ENCODE measurements at places on chromosomes 13 and 19.
A peak's percentile ranks its signal among the peaks of the same experiment; 100 is the strongest.

DNA sequence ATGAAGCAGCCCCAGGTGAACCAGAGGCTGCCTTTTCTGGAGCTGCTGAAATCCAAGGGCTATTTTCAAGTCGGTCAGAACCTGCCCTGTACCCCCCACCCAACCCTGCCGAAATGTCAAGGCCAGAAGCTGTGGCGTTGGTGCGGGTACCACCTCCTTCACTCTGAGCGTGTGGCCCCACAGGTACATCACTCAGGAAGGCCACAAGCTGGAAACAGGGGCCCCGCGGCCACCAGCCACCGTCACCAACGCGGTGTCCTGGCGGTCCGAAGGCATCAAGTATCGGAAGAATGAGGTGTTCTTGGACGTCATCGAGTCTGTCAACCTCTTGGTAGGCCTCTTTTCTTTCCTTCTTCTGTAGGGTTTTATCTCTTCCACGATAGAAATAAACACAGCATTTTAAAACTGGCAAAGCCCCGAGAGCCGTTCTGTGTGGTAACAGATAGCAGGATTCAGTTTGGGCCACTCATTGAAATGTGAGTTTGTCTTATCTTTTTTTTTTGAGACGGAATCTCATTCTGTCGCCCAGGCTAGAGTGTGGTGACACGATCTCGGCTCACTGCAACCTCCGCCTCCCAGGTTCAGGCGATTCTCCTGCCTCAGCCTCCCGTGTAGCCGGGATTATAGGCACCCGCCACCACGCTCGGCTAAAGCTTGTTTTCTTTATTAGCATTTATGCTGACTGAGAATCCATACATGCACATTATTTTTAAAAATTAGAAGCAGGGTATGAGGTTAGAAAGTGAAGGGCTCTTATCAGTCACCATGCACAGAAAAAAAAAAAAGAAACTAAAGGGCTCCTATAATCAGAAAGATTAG is 11.3 kb downstream of the AP1M1 start:
- DNase-seq, result no peak

DNA sequence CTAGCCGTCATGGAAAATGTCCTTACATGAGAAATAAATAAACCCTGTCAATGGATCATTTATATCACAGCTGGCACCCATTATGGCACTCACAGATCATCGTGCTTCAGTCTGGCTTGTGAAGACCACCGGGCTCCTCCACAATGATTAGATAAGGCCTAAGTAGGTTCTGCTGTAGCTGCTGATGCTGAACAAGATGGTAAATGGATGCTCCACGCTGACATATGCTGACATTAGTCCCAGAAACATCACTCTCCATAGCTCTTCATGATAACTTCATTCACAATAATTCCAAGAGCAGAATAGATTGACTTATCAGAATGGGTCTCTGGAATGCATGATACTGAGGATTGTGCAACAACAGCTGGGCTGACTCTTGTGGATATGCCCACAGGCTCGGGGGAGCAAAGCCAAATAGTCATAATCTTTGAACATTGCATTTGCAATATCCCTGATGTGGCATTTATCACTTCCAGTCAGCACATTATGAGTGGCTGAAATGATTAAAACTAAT is 63.8 kb upstream of the RXFP2 start:
- DNase-seq, result no peak

GRCh38 chr13:107873926-107874325 is 341.4 kb downstream of the LIG4 start:
- DNase-seq, result no peak

DNA sequence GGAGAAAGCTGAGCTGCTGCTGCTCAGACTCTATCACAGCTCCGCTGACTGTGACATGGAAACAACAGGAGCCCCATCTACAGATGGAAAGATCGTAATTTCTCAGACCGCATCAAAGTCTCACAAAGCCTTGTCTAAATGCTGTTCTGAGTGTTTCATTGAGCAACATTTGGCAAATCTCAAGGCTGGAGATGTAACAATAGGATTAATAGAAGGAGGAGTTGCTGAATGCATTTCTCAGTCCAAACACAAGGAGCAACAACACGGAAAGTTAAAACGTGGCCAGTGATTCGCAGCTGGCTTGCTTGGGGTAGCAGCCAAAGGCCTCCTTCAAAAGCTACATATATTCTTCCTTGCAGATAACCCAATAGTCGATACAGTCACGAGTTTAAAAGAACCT is 55.7 kb downstream of the MRPL57 start:
- peak; percentile 22 for DNase-seq

- DNase-seq, result no peak
Observed at GRCh38 chr13:78339927-78340326, 263.4 kb downstream of the POU4F1 start.

GRCh38 chr13:20416223-20416745 is 109.4 kb downstream of the CRYL1 start:
- DNase-seq, result no peak

GRCh38 chr13:67518785-67519184 is 288.6 kb upstream of the PCDH9 start:
- no peak for DNase-seq

DNA sequence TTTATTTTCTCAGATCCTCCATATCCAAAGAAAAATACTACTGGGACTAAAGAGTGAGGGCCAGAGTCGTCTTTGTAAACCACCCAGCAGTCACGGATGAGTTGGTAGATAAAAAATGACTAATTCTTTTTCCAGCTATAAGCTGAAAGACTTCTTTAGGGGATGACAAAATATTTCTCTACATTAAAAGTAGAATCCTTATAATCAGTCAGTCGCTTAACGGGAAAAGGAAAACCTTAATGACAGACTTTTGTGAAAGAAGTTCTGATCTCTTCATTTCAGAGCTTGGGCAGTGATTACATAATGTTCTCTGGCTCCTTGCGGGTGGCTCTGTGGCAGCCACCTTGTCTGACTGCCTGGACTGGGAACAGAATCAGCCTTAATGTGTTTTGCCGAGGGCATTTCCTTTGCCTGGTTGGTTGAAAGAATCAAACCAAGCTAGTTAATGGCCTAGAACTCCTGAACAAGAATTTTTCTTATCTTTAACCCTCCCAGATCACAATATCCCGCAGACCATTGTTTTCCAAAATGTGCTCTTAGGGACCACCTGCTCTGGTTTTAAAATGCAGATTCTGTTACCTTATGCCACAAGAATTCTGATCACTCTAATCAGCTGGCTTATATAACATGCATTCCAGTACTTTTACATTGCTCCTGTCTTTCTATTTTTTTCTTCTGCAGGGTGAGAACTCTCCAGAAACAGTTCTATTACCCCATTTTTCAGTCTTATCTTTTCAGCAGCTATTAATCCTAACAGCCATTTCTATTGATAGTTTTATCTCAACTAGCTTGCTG is 2.5 kb downstream of the ITM2B start:
- no peak for DNase-seq

GRCh38 chr13:105979131-105980011 is 556.1 kb downstream of the EFNB2 start:
- DNase-seq, result no peak

- DNase-seq, result no peak
Observed at GRCh38 chr19:38401148-38401547, 1.7 kb upstream of the FAM98C start.

GRCh38 chr19:49157445-49158224 is at the start of gene TRPM4:
TRPM4 (plus strand) TSS chr19:49157792; CDS start chr19:49157867, 75 bp downstream.
- no peak for DNase-seq

DNA sequence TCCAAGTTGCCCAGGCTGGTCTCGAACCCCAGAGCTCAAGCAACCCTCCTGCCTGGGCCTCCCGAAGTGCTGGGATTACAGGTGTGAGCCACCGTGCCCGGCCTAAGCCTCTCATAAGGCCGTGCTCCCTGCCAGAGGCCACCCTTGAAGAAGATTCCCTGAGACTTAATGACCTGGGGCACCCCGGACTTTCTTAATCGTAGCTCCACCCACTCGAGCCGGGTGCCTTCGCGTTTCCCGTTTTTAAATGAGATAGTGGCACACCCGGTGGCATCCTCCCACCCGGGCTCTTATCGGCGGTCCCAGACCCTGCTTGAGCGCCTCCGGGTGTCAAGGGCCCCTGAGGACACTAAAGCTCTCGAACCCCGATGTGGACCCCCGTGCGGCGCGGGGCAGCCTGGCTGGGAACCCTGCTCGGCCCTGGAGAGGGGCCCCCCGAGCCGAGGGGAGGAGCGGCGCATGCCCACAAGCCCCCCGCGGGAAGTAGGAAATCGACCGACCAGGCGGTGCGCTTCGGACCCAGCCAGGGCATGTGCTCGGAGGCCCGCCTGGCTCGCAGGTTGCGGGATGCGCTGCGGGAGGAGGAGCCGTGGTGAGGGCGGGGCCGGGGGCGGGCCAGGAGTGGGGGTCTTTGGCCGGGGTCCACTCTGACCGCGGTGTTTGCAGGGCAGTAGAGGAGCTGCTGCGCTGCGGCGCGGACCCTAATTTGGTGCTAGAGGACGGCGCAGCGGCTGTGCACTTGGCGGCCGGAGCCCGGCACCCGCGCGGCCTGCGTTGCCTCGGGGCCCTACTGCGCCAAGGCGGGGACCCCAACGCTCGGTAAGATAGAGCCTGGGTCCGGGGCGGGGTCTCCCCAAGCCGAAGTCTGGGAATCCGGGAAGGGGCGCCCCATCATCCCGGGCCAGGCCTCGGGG is at the start of gene ANKLE1:
ANKLE1 (plus strand) TSS at position 511 of the 914 bp plus-strand sequence; CDS start at position 531, 20 bp downstream.
- DNase-seq, result peak; percentile 37

DNA sequence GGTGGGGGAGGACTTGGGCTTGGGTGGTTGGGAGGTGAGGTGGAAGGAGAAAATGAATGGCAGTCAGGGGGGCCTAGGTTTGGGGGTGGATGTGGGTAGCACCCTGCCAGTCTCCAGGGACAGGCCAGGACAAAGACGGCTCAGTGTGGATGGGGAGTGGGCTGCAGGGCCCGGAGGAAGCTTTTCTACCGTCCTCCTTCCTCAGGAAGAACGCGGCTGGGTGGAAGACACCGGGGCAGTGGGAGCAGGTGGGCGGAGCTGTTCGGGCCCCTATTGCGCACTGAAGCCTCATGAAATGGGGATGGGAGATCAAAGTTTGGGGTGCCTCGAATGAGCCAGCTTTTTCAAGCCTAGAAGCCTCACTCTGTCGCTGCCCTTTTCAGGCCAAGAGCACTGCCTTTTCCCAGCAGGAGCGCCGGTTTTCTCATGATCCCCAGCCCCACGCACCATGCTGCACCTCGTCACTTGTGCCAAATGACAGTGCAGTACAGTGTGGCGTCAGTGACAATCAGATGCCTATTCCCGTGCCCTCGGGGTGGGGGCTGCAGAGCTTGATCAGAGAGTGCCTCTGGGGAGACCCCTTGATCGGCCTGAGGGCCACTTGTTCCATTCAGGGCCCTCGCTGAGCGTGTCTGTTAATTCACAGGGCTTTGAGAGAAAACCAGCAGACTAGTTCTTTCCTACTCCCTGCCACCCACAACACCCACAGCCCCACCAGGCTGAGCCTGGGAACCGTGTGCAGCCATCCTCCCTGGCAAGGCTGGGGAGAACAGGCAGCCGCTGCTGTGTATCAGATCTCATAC is 1.5 kb downstream of the CALM3 start:
- DNase-seq, result no peak

DNA sequence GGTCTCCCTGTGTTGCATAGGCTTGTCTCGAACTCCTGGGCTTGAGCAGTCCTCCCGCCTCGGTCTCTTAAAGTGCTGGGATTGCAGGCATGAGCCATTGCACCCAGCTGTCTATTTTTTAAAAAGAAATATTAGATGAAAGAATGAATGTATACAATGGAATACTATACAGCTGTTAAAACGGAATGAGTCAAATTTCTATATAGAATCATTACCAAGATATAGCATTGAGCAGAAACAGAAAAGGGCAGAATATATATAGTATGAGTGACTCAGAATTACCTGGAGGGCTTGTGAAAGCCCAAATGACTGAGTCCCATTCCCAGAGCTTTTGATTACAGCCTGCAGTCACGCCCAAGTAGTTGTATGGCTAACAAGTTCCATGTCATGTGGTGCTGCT is 4.4 kb downstream of the DACT3 start:
- no peak for DNase-seq

GRCh38 chr13:107291875-107292274 is 723.9 kb upstream of the ARGLU1 start:
- no peak for DNase-seq

- no peak for DNase-seq
Observed at GRCh38 chr19:35555301-35556005, 8.0 kb downstream of the ATP4A start.

GRCh38 chr13:45949161-45949560 is 97.6 kb upstream of the SIAH3 start:
- no peak for DNase-seq

DNA sequence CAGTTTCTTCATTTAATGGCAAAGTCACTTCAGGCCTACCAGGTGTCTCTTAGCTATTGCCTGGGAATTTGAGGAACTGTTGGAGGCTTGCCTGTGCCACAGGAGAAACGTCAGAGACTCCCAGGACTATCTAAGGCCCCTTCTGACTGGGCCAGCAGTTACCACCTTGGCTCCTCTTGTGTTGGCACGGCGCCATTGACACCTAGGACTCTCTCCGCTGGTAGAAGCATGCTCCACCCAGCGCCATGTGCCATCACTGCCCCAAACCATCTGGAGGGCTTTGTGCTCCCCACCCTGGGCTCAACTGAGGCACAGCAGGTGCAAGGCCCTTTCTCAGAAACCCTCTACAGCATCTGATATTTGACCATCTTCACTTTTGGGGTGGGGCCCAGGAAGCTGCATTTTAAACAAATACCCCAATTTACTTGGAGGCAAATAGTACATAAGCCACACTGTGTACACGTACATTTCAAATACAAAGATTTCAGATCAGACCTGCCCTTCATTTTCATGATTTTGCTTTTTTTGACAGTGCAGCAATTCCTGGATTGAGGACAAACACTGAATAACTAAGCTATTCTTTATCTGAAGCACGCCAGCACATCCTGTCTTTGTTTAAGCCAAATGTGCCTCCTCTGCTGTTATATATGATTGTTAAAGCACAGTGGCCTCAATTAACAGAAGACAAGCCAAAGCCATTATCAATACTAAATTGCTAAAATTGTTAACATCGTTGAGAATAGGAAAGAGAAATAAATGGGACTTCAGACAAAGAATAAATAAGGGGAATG is 59.9 kb upstream of the TPP2 start:
- DNase-seq, result no peak

DNA sequence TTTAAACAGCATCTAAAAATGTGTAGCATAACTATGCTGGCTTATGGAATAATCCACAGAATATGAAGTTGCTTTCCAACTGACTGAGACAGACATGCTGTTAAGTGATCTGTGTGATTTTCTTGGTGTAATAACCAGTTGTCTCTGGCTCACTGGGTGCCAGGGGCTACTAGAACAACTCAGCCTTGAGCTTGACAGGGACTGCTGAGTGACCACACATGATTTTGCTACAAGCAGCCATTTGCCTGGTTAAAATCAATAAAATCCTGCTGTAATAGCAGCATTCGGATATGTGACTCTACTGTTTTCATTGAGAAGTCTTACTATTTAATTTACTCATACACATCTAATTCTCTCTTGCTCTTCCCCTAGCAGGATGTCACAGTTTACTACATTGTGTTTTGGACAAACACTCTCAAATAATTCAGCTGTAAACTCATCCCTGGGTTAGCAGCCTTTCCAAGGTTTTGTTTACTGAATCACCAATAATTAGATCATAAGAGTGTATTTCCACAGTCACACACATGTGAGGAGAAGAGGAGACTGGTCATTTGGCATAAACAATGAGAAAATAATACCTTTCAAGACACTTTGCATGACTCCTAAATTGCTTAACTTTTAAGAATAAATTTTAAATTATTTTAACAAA is 426.2 kb downstream of the PCDH9 start:
- DNase-seq, result no peak

All from SIG-M5 (cell line).